NB4 (cell line): ENCODE measurements at places on chromosomes 2 and 18.

GRCh38 chr2:12031866-12032265 lies 285.4 kb downstream of the LPIN1 start:
- no peak for DNase-seq

DNA sequence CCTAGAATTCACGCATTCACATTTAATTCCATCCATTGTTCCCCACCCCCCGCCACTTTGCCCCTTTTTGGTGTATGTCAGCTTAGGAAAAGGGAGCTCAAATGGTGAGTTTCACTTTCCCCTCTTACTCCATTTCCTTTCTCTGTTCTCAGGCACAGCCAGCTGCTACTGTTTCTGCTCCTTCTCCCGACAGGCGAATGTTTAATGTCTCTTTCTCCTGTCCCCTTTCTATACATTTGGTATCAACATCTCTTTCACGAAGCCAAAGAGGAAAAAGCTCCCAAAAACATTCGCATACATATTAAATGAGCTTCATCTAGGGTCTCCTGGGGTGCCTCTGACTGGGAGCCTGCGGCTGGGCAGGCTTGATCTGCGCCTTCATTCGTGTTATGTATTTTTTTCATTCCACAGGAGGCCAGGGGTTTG lies 124.2 kb upstream of the SATB2 start:
- DNase-seq, result no peak

GRCh38 chr2:227234429-227234828 lies 70.0 kb downstream of the COL4A3 start:
- DNase-seq, result no peak

- DNase-seq, result no peak
These were observed 206.1 kb upstream of the GATA6 start for GRCh38 chr18:21963336-21963735.

- no peak for DNase-seq
These were observed 429.2 kb downstream of the FIGN start for GRCh38 chr2:163306647-163307046.

DNA sequence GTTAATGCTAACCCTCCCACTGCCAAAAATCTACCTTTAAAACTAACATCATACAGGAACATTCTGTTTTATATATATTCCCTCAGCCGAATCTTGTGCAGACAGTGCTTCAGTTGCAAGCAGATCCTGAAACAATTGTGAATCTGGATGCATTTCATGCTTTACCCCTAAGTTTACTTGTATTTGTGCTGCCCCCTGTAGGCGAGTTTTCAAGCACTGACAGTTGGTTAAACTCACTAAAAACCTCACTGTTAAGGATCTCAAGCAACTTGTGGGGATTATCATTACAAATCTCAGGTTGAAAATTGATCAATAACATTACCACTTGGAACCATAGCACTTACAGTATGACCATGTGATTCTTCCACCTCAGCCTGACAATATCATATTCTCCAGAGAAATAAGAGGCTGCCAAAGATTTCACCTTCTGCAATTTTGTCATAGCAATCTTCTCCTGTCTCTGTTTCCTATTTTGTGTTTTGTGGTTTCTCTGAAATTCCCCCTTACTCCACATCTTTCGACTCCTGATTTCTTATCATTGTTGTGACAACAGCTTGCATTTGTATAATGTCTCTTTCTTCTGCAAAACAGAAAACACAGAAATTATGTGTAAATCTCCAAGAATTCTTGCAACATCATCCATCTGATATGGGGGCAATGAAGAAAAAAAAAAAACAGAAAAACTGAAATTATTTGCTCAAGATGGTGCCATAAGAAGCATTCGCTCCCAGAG lies 354.6 kb upstream of the SETBP1 start:
- peak; percentile 58 for DNase-seq

DNA sequence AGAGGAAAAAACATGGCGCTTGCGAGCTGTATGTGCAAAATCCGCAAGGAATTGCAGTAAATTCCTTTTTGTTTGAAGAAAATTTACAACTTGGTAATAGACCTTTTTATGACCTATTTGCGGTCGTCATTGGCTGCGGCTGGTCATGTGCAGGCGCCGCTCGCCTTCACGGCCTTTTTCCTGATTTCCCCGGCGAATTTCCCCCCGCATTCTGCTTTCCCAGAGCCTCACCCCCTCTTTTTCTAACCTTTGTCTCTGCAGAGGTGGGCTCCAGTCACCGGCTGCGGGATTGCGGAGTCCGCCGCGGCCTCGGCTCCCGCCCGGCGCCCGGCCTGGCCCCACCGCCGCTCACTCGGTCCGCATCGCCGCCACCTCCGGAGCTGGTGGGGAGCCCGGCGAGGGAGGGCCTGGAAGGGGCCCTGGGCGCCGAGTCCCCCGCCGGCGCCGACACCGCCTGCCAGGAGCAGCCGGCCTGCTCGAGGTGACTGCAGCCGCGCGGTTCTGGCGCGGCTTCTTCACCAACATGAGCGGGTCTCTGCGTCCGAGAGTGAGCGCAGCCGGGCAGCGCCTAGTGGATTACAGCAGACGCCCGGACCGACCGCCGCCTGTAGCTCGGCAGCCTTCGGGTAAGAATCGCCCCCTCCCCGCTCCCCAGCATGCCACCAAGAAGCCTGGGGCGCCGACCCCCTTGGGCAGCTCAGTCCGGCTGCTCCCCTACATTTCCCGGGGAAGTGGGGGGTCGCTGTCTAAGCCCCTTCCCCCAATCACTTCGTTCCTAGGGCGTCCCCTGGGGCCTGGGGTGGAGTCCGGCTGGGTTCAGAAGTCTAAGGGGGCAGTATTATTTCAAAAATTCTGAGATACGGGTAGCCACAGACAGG lies 7.1 kb downstream of the HOXD8 start:
- DNase-seq, result peak; percentile 38

GRCh38 chr2:110946902-110947301 lies 173.8 kb upstream of the BCL2L11 start:
- no peak for DNase-seq

DNA sequence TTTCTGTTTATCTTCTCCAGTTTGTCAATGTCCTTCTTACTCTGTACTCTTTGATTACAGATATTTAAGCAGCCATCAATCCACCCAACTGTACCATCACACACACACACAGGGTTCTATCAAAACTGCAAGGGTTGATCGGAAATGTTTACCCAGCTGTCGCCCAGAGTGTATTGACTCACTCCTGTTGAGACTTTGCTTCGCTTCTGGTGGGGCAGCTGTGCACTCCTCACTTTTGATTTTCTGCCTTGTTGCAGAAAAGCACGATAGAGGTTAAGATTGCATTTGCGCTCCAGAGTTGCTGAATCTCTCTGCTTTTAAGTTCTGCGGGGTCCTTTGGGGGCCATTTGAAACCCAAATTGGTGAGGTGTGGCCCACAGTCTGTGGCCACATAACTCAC lies 216.2 kb downstream of the SETBP1 start:
- no peak for DNase-seq

GRCh38 chr2:132656266-132656975 lies 13.6 kb downstream of the LYPD1 start:
- DNase-seq, result no peak

DNA sequence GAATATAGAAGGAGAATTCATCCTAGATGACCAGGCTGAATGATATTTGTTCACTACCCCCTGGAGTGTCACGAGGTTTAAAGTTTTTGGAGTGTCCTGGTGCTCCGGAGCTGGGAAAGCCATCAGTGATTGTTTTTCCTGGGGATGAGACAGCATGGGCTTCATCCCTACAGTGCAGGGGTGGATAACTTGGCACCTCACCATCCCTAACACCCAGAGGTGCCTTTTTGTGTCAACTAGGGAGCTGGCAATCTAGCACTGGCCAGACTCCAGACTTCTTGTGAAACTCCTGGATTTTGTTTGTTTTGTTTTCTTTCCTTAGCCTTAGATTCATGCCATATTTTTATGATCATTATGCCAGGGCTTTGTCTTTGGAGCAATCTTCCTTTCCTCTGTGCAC lies 164.8 kb downstream of the PRKCE start:
- no peak for DNase-seq

DNA sequence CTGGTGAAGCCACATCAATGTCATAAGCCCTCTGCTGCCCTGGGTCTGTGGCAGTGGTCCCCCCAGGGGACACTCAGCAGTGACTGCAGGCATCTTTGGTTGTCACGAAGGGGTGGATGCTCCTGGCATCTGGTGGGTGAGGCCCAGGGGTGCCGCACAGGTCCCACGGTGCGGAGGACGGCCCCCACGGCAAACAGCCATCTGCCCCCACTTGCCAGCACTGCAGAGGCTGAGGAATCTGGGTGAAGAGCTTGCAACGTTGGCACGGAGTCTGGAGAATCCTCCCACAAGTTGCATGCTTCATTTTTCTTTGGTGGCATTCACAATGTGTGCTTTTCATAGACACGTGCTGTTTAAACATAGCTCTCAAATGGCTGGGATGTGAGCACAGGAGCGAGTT lies 105.1 kb upstream of the PXDN start:
- no peak for DNase-seq

DNA sequence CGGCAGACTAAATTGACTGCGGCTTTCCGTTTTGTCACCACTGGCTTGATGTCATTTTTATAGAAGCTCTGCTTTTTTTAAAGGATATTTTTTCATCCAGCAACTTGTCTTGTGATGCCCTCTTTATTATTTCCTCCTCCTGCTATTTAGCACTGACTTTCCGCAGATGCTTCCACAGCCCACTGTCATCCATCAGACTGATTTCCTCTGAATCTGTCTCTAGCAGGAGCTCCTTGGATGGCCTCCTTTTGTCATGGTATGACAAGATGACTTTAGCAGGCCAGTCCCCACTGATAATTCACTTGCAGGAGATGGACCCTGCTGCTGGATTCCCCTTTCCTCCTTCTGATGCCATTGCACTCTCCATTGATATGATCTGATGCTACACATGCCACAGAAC lies 454.6 kb downstream of the TSN start:
- DNase-seq, result no peak

GRCh38 chr2:236583621-236584203 lies 14.1 kb downstream of the ACKR3 start:
- no peak for DNase-seq

- DNase-seq, result peak; percentile 47
These were observed 4.6 kb downstream of the B3GNT7 start for GRCh38 chr2:231399853-231400680.

- no peak for DNase-seq
These were observed 48.2 kb upstream of the SPP2 start for GRCh38 chr2:234002281-234002680.

DNA sequence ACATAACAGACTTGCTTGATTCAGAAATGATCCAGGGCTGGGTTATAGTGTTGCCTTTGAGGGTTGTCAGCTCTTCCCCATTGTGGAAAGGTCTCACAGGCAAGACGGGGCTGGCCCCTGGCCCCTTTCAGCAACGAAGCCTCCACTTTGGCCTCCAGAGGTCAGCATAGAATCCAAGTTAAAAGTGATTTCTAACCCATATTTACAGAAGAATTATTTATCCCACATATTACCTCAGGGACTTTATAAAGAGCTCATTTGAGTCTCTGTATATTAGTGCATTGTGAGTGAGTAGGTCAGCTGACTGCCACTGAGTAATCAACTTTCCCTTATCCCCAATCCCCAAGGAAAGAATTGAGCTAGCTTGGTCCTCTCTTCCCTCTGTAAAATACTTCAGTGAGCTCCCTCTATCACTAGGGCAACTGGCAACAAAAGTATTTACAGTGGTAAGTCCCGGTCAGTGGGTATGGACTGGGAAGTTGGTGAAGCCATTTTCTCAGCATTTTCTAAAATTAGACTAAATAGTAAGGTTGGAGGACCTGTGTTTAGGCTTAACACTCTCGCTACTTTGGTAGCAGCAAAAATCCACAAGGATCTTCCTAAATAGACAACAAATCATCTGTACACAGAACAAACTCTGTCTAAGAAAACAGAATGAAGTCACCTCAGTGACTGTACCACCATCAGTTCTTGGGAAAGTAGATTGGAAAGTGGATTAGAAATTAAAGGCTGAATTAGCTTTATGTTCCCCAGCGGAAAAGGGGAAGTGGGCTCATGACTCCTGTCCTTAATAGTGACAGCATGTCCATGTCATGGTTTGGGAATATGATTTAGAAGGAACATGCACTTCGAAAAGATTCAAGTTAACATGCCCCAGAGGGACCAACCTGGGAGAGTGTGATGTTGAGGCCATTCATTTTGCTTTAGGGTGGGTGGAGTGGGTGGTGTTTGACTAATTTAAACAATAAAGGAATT lies 171.0 kb upstream of the SIX3 start:
- DNase-seq, result peak; percentile 35

DNA sequence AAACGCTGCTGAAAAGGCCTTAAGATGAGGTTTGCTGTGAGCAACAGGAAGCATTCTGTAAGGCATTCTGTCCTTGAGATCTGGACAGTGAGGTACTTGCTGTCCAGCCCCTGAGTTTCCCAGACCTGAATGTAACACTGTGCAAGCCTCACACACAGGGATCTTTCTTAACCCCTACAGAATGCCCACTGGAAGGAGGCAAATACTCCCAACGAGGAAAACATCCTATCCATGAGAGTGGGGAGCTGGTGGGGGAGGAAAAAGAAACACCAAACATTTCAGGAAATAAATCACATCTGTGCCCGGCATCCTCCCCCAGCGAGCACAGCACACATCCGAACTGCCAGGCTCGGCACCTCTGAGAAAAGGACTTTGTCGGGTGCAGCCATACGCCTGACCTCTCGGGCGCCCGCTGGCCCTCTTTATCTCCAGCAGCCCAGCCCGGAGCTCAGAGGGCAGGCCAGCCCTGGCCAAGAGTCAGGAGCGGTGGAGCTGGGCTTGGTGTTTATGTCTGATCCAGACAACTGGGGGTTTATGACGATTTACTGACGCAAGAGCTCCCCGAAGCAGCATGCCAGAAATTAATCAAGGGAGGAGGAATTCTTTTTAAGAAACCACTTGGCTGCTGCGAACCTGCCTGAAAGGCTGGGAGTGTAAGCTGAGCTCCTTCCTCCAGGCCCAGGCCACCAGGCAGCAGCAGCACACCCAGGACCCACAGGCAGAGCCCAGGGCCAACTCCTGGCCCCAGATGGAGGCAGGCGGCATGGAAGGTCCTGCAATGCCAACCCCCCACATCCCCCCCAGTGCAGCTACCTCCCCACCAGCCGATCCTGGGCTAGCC lies 72.2 kb downstream of the HDAC4 start:
- no peak for DNase-seq

DNA sequence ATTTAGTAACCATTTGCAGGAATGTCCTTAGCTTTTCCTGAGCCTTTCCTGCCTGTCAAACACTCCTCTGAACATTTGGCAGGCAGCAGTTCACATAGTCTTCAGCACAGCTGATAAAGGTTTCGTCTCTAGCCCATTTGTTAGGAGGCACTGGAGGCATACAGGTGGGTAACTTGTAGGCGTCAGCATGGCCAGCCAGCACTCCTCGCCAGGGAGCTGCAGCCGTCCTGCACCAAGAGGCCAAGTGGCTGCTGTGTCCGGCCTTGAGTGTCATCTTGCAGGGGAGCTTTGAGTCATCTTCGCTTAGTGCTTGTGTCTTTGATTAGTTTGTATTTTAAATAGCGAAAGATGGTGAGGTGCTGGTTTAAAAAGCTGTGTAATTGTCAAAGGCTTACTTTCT lies 120.3 kb upstream of the NFATC1 start:
- DNase-seq, result no peak

DNA sequence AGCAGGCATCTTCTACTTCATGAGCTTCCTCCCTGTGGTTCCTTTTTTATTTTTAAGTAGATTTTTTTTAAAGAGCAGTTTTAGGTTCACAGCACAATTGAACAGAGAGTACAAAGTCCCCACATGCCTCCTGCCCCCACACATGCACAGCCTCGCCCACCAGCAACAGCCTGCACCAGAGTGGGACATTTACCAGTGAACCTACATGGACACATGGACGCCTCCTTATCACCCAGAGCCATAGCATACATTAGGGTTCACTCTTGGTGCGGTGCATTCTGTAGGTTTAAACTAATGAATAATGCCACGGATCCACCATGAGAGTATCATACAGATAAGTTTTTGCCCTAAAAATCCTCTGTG lies 40.9 kb downstream of the HS1BP3 start:
- no peak for DNase-seq

- DNase-seq, result peak; percentile 66
These were observed 1.2 kb downstream of the REV1 start for GRCh38 chr2:99488539-99489062.
